Renal cortex interstitium (tissue), 15 donors: ENCODE measurements at places on chromosomes 5 and 9.

DNA sequence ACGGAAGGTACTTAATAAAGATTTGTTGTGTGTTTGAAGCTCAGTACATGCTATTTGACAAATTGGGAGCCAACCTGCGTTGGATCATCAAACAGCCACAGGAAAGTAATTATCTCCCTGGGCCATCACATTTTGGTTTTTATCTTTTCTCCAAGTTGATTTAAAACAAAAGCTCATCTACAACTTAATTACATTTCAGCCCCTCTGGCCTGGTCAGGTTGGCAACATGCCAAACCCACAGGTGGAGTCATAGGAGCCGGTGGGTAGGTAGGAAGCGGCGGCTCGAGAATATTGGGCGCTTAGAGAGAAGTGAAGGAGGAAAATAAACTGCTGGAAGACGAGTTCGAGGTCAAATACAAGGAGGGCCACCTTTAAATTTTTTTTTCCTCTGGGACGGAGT, 64.9 kb upstream of the FANCC start:
- no peak for DNase-seq

DNA sequence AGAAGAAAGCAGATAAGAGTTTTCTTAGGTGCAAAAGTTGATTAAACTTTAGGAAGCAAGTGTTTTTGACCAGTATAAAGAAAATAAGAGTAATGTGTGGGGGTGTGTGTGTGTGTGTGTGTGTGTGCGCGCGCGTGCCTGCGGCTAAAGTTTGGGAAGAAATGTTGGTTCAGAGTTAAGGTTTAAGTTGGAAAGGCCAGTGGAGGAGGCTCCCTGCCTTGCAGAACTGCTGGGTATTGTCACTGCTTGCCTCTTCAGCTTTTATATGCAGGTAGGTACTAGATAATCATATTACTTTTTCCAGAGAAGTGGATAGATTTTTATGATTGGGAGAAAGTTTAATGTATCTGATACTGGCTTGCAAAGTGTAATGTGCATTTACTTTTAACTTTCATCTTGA, 2.0 kb downstream of the PIK3R1 start:
- no peak for DNase-seq

DNA sequence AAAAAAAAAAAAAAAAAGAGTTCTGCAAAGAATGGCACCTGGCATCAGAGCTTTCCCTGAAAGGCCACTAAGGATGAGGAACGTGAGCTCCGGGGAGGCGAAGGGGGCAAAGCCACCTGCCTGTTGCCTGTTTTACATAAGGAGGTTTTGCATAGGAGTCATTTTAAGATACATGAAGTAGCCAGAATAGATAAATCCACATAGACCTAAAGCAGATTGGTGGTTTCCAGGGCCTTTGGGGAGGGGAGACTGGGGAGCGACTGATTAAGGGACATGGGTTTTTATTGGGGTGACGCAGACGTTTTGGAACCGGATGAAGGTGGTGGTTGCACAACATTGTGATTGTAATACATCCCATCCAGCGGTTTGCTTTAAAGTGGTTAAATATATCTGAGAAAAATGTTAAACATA, 7.1 kb downstream of the NEK6 start:
- no peak for DNase-seq

DNA sequence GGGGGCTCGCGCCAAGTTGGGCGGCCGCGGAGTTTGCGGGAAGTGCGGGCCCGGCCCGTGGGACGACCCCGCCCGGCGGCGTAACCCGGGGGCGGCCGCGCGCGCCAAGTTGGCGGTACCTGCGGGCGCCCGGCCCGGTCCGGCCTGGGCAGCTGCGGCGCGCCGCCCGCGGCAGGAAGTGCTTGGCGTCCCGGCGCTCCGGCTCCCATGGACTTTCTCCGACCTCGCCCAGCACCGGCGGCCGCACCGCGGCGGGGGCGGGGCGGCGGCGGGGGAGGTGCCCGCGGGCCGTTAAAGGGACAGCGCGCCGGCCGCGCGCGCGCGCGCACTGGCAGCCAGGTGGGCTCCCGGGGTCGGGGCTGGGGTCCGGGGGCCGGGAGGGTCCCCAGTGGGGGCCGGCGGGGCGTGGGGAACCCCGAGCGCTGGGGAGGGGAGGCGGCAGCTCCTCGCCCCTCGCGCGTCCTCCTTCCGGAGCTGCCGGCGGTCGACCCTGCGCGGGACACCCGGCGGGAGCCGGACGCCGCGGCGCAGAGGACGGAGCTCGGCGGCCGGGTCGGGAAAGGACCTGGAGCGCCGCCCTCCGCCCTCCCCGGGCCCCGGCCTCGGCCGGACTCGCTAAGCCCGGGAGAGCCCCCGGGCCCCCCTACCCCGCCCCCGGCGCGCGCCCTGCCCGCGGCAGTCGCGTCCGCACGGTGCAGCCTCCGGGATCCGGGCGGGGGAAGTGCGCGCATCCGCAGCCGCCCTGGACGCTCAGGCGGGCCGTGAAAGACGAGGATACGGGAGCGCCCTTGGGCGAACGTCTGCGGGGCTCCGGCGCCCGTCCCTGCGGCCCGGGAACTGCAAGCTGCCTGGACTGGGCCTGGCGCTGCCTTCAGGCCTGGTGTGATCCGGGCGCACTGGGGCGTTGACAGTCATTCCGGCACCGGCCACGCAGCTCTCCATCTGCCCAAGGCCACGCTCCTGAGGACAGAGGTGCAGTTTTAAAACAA, at the start of gene NACC2:
TSS of gene NACC2 (minus strand) at position 220 of the 989 bp plus-strand sequence. CDS start 44,768 bp downstream, outside the sequence.
- DNase-seq: no peak

GRCh38 chr5:61496860-61497259, 164.8 kb downstream of the ZSWIM6 start:
- no peak for DNase-seq

DNA sequence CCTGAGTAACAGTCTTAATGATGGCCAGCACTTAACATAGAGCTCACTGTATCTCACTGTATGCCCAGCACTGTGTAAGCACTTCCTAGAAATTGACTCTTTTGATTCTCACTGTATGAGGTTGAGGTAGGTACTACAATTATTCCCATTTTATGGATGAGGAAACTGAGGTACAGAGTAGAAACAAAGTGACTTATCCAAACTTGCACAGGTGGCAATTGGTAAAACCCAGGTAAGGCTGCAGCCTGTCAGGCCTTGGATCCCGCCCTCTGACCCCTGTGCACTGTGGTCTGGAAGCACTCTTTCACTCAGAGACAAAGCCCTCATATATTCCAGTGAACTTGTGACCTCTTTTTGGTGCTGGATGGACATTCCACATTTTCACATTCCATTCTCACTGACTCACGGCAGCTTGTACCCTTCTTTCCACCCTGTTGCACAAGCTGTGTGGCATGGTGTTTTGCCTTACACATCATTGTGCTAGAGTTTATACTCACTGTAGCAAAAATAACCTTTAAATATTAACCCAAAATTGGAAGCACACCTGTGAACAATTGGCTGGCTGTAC, 21.7 kb downstream of the ANKRD55 start:
- DNase-seq: peak; percentile 21

DNA sequence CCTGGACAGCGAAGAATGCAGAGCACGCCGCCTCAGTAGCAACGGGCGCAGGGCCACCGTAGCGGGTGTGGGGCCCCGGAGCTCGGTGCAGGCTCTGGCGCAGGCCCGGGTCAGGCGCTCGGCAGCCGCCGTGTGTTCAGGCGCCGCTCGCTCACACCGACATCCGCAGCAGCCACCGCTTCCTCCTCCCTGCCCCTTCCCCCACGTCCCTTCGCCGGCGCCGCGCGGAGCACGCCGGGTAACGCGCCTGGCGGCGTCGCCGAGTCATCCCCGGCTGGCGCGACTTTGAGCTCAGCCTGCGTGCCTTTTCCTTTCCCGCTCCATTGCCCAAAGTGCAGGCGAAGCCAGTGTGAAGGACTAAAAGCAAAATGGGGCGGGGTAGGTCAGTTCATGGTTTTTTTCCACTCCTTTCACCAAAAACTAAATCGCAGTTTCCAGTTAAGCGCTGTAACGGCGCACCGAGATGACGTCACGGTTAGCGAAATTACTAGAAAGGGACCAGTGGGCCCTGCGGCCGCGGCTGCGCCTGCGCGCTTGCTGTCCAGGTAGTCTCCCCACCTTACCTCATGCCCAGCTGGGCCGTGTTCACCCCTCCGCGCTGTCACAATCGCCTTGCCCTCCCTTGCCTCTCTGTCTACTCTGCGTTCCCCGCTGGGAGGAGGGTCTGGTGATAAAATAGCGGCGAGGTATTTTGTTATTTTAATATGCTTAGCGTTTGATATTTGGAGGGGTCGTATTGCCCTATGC, at the start of gene UBQLN1:
TSS of gene UBQLN1 (minus strand) at position 191 of the 747 bp plus-strand sequence. CDS start 279 bp downstream, outside the sequence.
- peak; percentile 93 for DNase-seq

- no peak for DNase-seq
Observed at GRCh38 chr5:68214482-68215207, 911 bp upstream of the PIK3R1 start.

DNA sequence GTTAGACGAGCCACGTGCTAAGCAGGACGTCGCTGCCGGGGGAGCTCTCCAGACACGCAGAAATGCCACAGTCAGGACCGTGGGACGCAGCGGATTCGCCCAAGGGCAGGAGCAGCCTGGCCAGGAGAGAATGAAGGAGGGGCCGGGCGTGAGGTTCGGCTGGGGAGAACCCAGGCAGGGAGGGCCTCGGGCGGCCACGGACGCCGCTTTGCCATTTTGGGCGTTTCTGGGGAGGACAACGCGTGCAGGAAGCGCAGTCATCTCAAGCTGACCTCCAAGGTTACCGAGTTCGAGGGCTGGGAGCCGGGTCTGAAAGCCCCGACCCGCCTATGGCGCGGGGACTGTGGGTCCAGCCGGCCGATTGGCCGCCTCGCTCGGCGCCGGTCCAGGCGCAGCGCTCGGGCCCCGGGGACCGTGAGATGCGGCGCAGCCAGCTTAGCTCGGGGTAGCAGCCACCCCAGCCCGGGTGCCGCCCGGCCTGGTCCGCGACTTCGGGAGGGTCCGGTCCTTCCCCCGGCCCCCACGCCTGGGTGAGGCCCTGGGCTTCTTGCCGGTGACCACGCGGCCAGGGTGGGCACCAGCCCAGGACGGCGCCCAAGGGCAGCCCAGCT, 760 bp upstream of the MAN1B1 start:
- no peak for DNase-seq

- no peak for DNase-seq
Observed at GRCh38 chr9:37997636-37998374, 71.2 kb downstream of the SHB start.

DNA sequence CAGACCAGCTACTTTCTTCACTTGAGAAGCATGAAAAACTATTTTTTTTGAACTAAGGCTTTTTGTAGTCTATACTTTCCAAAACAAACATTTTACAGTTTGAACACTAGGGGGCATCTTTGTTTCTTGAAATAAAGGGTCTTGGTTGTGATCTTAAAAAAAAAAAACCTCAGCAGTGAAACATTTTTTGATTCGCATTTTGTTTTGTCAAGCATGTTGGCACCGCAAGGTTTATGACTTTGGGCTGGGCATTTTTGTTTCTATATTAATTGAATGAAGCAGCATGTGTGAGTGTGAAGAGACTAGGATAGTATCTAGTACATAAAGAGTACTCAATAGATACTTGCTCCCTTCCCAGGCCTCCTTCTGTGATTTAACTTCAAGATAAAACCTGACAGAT, 31.6 kb upstream of the ACOT12 start:
- DNase-seq: peak; percentile 37

- DNase-seq: no peak
Observed at GRCh38 chr9:100739666-100740065, 161.8 kb downstream of the CAVIN4 start.

GRCh38 chr9:77592476-77592875, 55.6 kb downstream of the GNA14 start:
- DNase-seq: no peak

DNA sequence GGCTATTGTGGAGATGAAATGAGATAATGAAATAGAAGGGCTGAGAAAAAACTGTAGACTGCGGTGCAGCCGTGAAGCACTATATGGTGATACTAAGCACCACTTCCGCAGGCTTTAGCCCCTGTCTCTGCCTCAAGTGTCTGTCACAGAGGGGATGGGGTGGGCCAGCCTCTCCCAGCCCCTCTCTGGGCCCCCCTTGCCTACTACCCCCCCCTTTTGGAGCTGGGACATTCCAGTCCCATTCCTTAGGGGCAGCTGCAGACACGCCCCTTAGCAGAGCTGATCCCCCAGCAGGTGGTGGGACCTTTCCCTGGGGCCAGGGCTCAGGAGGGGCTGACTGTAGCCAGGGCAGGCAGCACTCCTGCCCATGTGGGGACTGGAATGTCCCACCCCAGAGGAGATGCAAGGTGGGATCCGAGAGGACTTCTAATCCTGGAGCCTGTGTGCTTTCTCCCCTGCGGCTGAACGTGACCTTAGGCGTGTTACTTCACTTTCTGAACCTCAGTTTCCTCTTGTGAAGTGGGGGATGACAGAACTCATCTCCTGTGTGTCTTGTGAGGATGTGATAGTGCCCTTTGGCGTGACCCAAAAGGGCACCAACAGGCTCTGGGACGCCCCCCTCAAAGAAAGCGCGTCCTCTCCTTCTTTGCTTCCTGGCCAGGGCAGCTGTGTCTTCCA, 1.9 kb downstream of the N4BP3 start:
- no peak for DNase-seq

GRCh38 chr5:125974679-125975078, 448.5 kb upstream of the GRAMD2B start:
- DNase-seq: no peak

DNA sequence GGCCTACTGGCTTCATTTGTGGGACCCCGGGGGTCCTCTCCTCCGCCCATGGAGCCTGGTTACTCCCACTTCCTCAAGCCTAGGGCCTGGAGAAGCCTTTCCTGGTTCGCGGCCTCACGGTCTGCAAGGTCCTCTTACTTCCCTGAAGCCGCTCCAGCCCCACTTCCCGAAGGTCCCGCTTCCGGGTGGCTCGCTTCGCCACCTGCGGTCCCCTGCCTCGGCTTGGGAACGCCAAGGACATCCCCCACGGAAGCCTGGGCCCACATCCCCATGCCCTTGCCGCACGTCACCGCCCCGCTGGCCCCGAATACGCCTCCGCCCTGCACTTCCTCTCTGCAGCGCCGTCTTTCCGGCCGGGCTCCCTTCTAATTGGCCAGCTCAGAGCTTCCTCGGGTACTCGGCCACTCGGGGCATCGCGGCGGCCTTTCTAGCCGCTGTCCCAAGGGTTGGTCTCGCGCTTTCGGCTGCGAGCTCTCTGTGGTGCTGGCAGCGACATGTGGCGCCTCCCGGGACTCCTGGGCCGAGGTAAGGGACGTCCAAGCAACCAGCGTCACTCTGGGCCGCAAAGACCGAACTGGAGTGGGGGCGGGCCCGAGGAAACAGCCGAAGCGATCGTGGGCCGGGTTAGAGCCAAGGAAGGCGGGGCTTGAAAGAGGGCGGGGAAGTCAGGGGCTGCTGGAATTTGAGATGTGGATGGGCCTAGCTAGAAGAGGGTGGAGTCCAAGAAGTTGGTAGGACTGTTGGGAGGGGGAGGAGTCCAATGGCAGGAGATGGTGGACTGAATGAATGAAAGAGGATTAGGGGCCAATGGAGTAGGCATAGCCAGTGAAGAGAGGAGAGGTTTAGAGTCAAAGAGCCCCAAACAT, at the start of gene DELE1:
TSS of gene DELE1 (plus strand) at position 424 of the 866 bp plus-strand sequence. CDS start at position 495, 71 bp downstream.
- peak; percentile 86 for DNase-seq
